Activated CD4-positive, CD25-positive, alpha-beta regulatory T cell (primary cell): ENCODE measurements at places on chromosomes 4 and X.

DNA sequence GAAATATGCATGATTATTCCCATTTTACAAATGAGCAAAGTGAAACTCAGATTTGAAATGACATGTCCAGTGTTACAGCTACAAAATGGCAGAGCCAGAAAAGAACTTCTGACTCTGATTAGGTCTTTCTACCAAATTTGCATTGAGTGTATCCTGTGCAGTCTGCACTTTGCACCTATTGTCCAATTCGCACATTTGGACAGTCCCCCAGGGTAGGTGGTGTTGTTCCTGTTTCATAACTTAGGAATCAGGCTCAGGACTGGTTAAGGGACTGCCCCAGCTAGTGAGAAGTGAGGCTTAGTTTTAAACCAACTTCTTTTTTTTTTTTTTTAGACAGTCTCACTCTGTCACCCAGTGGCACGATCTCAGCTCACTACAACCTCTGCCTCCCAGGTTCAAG is 137.9 kb upstream of the NALF2 start:
- DNase-seq, result no peak

- no peak for DNase-seq
Observed at GRCh38 chrX:35728481-35728880, 69.7 kb upstream of the MAGEB16 start.

- no peak for DNase-seq
Observed at GRCh38 chr4:34181891-34182290, 2062.4 kb downstream of the ARAP2 start.

- DNase-seq, result no peak
Observed at GRCh38 chr4:185651137-185651677, 115.9 kb upstream of the PDLIM3 start.

GRCh38 chr4:101141230-101141629 is 206.1 kb downstream of the PPP3CA start:
- DNase-seq, result no peak
